ENCODE measurements at places on chromosomes 2 and 18.
A peak's percentile ranks its signal among the peaks of the same experiment; 100 is the strongest.

DNA sequence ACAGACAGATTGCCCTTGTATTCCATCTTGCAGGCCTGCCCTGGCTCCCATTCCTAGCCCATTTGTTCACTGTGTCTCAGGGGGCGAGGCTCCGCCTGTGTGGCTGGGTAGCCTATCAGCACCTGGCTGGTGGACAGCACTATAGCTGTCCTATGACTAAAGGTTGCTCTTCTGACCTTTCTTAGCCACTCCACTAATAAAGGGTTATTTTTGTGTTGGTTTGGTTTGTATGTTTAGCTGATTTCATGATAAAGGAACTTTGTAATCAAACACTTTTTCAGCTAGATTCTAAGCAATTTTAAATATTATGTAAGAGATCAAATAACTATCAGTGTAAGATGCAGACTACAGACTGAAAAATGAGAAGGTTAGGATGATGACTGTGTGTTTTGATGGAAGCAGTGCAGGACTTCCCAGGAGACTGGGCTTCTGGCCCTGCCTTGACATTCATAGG, 72.2 kb downstream of the CRIM1 start:
- DNase-seq, result no peak

- DNase-seq, result no peak
These were observed 206.9 kb downstream of the ARL4C start for GRCh38 chr2:234289834-234290590.

DNA sequence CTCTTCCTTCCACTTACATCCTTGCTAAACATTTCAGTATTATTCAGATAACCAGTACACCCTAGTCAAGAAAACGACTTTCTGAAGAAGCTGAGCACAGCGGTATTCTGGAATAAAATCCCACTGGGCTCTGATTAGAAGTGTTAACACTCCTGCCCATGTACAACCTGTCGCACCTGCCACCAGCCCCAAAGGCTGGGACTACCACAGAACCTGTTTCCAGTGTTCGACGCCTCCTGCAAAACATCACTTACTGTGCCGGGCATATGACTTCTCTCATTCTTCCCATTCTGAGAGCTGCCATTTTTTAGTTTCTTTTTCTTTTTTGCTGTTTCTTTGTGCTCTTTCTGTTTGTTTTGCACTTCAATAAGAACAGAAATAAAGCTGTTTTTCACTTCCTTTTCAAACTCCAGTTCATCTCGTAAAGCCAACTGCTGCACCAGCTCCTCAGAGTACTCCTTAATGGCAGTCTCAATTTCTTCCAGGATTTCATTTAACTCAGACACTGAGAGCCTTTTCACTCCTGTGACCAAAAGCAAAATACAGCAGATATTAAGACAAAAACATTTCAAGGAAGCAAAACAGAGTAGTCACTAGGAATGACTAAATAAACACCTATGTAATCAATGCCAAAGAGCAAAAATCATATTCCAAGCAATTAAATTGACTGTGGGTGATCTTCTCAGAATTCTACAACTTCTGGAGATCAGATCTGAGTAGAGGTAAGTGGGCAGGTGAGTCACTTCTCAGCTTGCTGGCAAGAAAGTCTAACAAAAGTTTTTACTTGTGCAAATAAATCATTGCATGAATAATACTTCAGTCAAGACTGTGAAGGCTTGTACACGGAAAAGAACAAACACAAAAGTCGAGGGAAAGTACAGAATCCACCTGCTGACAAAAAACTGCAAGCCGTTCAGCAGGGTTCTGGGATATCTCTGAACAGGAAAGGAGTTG, 19.3 kb downstream of the FEZ2 start:
- DNase-seq, result peak; percentile 8

- DNase-seq, result no peak
These were observed 587.7 kb downstream of the CPS1 start for GRCh38 chr2:211144078-211144477.

DNA sequence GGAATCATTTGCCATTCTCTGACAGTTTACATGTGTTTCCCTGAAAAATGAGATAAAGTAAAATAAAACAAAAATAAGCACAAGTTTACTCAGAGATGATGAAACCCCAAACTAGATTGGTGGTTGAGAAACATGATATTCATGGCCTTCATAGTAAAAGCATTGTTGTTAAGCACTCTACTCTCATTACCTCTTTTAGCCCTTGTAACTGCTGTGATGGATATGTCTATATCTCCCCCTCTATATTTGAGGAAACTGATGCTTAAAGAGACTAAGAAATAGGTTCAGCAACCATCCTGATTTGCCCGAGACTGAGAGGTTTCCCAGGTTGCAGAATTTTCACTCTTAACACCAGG, 33.9 kb upstream of the GALNT3 start:
- no peak for DNase-seq

GRCh38 chr2:181203412-181203811, 223.0 kb downstream of the UBE2E3 start:
- DNase-seq, result peak; percentile 32

DNA sequence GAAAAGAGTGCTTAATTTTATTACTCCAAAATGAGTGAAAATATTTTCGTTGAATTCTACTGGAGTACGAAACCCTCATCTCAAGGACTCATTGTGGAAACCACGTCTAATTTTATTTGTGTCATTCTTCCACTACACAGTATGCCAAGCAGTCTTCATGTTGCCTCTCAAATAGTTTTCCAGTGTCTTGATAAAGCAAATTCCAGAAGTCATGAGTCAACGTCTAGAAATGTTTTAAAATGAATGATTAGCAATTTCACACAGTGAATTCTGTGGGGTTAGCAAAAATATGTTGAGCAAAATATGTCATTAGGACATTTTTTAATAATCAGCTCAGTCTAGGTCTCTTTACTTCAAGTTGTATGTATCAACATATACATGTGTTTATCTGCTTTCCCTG, 865.5 kb downstream of the DSC3 start:
- no peak for DNase-seq

DNA sequence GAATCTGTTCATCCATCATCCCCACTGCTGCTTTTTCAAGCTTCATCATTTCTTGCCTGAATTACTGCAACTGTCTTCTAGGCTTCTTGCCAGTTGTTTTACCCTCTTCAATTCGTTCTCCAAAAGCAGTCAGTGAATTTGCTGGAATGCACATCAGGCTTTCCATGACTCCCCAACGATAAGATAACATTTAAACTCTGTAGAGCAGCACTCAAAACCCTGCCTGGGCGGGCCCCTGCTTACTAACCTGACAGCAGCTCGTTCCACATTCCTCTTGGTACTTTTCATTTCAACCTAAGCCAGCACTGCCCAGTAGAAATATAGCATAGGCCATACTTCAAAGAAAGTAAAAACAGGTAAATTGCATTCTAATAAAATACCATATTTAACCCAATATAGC, 342.9 kb downstream of the SUCLG1 start:
- DNase-seq, result no peak

- DNase-seq, result peak; percentile 53
These were observed 2.6 kb downstream of the TET3 start for GRCh38 chr2:73987109-73987947.
